Right lobe of liver (tissue), 6 donors: ENCODE measurements at places on chromosomes 2 and 18.

DNA sequence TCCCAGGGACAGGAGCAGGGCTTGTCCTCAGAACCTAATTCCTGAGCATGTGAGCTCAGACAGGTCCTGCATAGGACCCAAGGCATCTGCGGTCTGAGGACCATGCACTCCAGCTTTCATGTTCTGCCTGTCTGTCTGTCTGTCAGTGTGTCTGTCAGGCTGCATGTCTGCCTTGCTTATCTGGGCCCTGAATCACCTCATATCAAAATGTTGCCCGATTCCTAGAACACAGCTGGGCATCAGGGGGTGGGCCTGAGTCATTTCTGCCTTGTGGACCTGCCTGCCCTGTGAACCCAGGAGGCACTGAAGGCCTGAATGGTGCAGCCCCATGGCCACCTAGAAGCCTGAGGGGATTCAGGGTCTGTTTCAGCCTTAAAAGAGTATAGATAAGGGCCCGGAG, 22.1 kb downstream of the INHBB start:
- H3K27ac ChIP-seq, result no peak overlapping the region
- H3K27me3 ChIP-seq, result no peaks in the 10 kb centered on the region
- H3K4me1 ChIP-seq, result no peaks in the 10 kb centered on the region
- no peaks in the 10 kb centered on the region for H3K36me3 ChIP-seq

- H3K4me1 ChIP-seq, result no peaks in the 10 kb centered on the region
- no peak for DNase-seq
- H3K27me3 ChIP-seq, result no peaks in the 10 kb centered on the region
- no peaks in the 10 kb centered on the region for H3K36me3 ChIP-seq
- no peak overlapping the region for H3K4me3 ChIP-seq
These were observed 125.2 kb upstream of the LYPD6 start for GRCh38 chr2:149205143-149205542.

GRCh38 chr2:12718711-12719399, 2.1 kb downstream of the TRIB2 start:
- H3K27me3 ChIP-seq, result no peaks in the 10 kb centered on the region
- H3K4me3 ChIP-seq, result peak overlapping the region; percentile 68
- peak overlapping the region; percentile 91 for H3K27ac ChIP-seq

DNA sequence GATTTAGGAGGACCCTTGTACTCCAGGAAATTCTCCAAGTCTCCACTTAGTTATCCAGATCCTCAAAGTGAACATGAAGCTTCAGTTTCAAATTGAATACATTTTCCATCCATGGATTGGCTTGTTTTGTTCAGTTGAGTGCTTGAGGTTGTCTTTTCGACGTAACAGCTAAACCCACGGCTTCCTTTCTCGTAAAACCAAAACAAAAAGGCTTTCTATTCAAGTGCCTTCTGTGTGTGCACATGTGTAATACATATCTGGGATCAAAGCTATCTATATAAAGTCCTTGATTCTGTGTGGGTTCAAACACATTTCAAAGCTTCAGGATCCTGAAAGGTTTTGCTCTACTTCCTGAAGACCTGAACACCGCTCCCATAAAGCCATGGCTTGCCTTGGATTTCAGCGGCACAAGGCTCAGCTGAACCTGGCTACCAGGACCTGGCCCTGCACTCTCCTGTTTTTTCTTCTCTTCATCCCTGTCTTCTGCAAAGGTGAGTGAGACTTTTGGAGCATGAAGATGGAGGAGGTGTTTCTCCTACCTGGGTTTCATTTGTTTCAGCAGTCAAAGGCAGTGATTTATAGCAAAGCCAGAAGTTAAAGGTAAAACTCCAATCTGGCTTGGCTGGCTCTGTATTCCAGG, at the start of gene CTLA4:
Gene CTLA4 (plus strand): TSS at position 211 of the 640 bp plus-strand sequence. CDS start 172 bp downstream, at position 383.
- H3K4me3 ChIP-seq, result no peak within 1 kb of the TSS
- H3K4me1 ChIP-seq, result no peaks in the 10 kb centered on the region
- DNase-seq, result no peak
- H3K27me3 ChIP-seq, result no peaks in the 10 kb centered on the region

- no peaks in the 10 kb centered on the region for H3K27me3 ChIP-seq
- H3K4me3 ChIP-seq, result no peak overlapping the region
- H3K36me3 ChIP-seq, result no peaks in the 10 kb centered on the region
These were observed 127.2 kb downstream of the OLA1 start for GRCh38 chr2:174121175-174121574.

DNA sequence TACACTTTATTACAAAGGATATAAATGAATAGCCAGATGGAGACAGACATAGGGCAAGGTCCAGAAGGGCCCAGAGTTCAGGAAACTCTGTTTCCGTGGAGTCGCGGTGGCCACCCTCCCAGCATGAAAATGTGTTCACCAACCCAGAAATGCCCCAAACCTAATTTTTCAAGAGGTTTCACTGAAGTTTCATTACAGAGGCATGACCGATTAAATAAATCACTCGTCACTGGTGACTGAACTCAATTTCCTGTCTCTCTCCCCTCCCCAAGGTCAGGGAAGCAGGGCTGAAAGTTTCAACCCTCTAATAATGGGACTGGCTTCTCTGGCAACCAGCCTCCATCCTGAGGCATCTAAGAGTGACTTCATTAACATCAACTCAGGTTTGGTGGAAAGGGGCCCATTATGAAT, 22.4 kb downstream of the USP40 start:
- no peak for DNase-seq
- H3K4me3 ChIP-seq, result no peak overlapping the region
- no peaks in the 10 kb centered on the region for H3K4me1 ChIP-seq
- H3K27ac ChIP-seq, result no peak overlapping the region
- no peaks in the 10 kb centered on the region for H3K27me3 ChIP-seq

GRCh38 chr18:56889621-56890020, 238.5 kb downstream of the WDR7 start:
- H3K36me3 ChIP-seq, result no peaks in the 10 kb centered on the region
- no peak overlapping the region for H3K27ac ChIP-seq
- no peaks in the 10 kb centered on the region for H3K4me1 ChIP-seq
- no peak overlapping the region for H3K4me3 ChIP-seq
- no peaks in the 10 kb centered on the region for H3K27me3 ChIP-seq

GRCh38 chr2:39981883-39982311, 202.8 kb upstream of the THUMPD2 start:
- no peak for DNase-seq
- no peak overlapping the region for H3K27ac ChIP-seq
- no peaks in the 10 kb centered on the region for H3K4me1 ChIP-seq
- H3K27me3 ChIP-seq, result no peaks in the 10 kb centered on the region
- H3K36me3 ChIP-seq, result no peaks in the 10 kb centered on the region

DNA sequence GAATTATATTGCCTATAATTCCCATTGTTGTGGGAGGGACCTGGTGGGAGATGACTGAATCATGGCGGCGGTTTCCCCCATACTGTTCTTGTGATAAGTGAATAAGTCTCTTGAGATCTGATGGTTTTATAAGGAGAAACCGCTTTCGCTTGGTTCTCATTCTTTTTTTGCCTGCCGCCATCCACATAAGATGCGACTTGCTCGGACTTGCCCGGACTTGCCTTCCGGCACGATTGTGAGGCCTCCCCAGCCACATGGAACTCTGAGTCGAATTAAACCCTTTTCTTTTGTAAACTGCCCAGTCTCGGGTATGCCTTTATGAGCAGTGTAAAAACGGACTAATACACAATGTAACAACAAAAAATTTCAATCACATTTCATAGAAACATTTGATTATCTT, 115.8 kb downstream of the C2orf74 start:
- no peaks in the 10 kb centered on the region for H3K36me3 ChIP-seq
- H3K4me1 ChIP-seq, result no peaks in the 10 kb centered on the region
- no peak overlapping the region for H3K27ac ChIP-seq

- no peaks in the 10 kb centered on the region for H3K4me1 ChIP-seq
- H3K36me3 ChIP-seq, result no peaks in the 10 kb centered on the region
- no peak for DNase-seq
- H3K4me3 ChIP-seq, result no peak overlapping the region
- H3K27ac ChIP-seq, result no peak overlapping the region
These were observed 970.5 kb upstream of the SLC39A10 start for GRCh38 chr2:194686569-194686968.

- H3K4me3 ChIP-seq, result no peak overlapping the region
- no peaks in the 10 kb centered on the region for H3K36me3 ChIP-seq
- no peak overlapping the region for H3K27ac ChIP-seq
- H3K27me3 ChIP-seq, result no peaks in the 10 kb centered on the region
- H3K4me1 ChIP-seq, result no peaks in the 10 kb centered on the region
These were observed 1017.6 kb upstream of the PIK3C3 start for GRCh38 chr18:40937386-40937785.

- no peaks in the 10 kb centered on the region for H3K4me1 ChIP-seq
- no peak for DNase-seq
- H3K36me3 ChIP-seq, result no peaks in the 10 kb centered on the region
- H3K27ac ChIP-seq, result no peak overlapping the region
- H3K4me3 ChIP-seq, result no peak overlapping the region
- H3K27me3 ChIP-seq, result no peaks in the 10 kb centered on the region
These were observed 8.3 kb downstream of the MYCN start for GRCh38 chr2:15948704-15948957.

GRCh38 chr2:134603966-134604365, 114.8 kb downstream of the TMEM163 start:
- no peak for DNase-seq
- H3K27ac ChIP-seq, result no peak overlapping the region
- H3K27me3 ChIP-seq, result no peaks in the 10 kb centered on the region
- no peaks in the 10 kb centered on the region for H3K36me3 ChIP-seq
- H3K4me1 ChIP-seq, result no peaks in the 10 kb centered on the region
- H3K4me3 ChIP-seq, result no peak overlapping the region

DNA sequence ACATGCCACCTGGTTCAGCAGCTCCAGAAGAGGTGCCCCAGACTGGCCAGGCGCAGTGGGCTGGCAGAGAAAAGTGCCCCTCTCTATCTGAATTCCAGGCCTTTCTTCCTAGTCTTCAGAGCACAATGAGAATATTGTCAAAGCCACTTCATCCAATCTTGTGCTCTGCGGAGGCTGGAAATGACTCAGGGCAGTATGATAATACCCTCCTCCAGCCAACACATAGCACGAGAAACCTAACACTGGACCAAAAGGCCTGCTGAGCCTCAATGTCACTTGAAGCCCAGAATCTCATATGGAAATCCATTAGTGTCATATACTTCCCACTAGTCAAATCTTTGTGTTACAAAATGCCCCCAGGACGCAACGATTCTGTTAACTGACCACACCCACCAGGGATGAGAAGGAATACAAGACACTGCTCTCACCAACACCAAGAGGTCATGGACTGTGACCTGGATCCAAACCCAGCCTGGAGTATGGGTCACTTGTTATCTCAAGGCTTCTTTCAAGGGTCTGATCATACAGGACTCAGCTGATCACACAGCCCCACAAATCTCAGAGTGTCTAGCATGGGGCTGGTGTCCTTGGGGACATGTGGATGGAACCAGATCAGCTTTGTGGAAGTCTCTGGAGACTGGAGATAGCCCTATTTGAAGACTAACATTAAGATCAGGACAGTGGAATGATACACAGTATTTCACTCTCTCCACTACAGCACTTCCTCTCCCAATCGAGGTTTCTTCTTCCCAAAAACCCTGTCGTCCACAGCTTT, 10.1 kb downstream of the KIF3C start:
- no peak overlapping the region for H3K4me3 ChIP-seq
- H3K36me3 ChIP-seq, result no peaks in the 10 kb centered on the region
- DNase-seq, result no peak
- no peaks in the 10 kb centered on the region for H3K27me3 ChIP-seq
- no peaks in the 10 kb centered on the region for H3K4me1 ChIP-seq
- no peak overlapping the region for H3K27ac ChIP-seq

GRCh38 chr2:108570416-108570815, 36.1 kb downstream of the LIMS1 start:
- no peak for DNase-seq
- H3K4me1 ChIP-seq, result no peaks in the 10 kb centered on the region
- H3K27me3 ChIP-seq, result no peaks in the 10 kb centered on the region
- no peak overlapping the region for H3K4me3 ChIP-seq
- H3K27ac ChIP-seq, result no peak overlapping the region

- no peaks in the 10 kb centered on the region for H3K4me1 ChIP-seq
- no peak overlapping the region for H3K4me3 ChIP-seq
- peaks cover 11% of the 10 kb centered on the region for H3K36me3 ChIP-seq
- DNase-seq, result no peak
These were observed 15.1 kb downstream of the LMAN1 start for GRCh38 chr18:59343926-59344325.

GRCh38 chr2:53515435-53516332, 251.9 kb upstream of the CHAC2 start:
- H3K27ac ChIP-seq, result no peak overlapping the region
- H3K27me3 ChIP-seq, result no peaks in the 10 kb centered on the region
- H3K4me1 ChIP-seq, result no peaks in the 10 kb centered on the region
- no peak overlapping the region for H3K4me3 ChIP-seq
- no peak for DNase-seq

GRCh38 chr2:240913810-240914644, 7.9 kb downstream of the CROCC2 start:
- H3K4me3 ChIP-seq, result no peak overlapping the region
- no peaks in the 10 kb centered on the region for H3K27me3 ChIP-seq
- H3K36me3 ChIP-seq, result no peaks in the 10 kb centered on the region
- H3K4me1 ChIP-seq, result no peaks in the 10 kb centered on the region
- peak; percentile 67 for DNase-seq

DNA sequence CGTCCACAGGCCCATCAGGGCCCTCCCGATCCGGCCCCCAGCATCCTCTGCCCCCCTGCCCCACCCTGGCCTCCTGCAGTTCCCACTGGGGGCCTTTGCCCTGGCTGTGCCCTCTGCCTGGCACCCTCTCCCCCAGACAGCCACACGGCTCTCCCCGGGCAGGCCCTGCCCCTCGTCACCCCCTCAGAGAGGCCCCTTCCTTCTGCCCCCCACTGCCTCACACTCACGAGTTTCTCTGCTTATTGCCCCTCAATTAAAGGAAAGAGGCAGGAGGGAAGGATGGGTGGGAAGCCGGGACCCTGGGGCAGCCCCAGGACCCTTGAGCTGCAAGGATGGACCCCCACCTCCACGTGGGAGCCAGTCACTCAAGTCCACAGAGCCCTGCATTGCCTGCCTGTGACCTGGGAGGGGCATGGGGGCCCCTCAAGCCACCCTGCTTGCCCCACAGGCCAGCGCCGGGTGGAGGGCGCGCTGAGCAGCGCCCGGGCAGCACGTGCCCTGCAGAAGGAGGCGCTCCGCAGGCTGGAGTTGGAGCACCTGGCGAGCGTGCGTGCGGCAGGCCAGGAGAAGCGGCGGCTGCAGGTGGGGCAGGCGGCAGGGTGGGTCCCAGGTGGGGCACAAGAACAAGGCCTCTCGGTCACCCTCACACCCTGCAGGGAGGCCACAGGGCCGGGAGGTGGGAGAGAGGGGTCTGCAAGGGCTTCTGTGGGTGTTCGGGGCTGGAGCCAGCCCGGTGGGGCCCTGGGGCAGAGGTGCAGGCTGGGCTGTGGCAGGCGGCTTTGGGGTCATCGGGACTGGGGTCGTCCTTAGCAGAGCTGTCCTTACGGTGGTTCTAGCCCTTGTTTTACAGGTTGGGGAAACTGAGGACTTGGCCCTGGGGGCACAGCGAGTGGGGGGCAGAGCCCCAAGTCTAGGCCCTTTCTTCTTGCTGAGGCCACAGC, 30.5 kb upstream of the SNED1 start:
- H3K27me3 ChIP-seq, result no peaks in the 10 kb centered on the region
- no peak overlapping the region for H3K4me3 ChIP-seq
- H3K36me3 ChIP-seq, result no peaks in the 10 kb centered on the region

GRCh38 chr2:219296142-219296541, 13.1 kb downstream of the PTPRN start:
- no peaks in the 10 kb centered on the region for H3K4me1 ChIP-seq
- no peaks in the 10 kb centered on the region for H3K27me3 ChIP-seq
- no peak overlapping the region for H3K4me3 ChIP-seq
- no peaks in the 10 kb centered on the region for H3K36me3 ChIP-seq
- no peak for DNase-seq
- no peak overlapping the region for H3K27ac ChIP-seq

- no peak overlapping the region for H3K4me3 ChIP-seq
- H3K4me1 ChIP-seq, result no peaks in the 10 kb centered on the region
- no peak for DNase-seq
- no peaks in the 10 kb centered on the region for H3K27me3 ChIP-seq
These were observed 97.0 kb downstream of the KYNU start for GRCh38 chr2:142974288-142975024.
